IMR-90 (cell line): ENCODE measurements at places on chromosomes 3 and 15. TPM values are rescaled to one million over a fixed set of nuclear protein-coding genes. Genes with fewer than 3 reads are reported as not detected.

The DNAH12 gene
- under 0.01 TPM in 2 replicates for total RNA-seq

The SEMA6D gene
- total RNA-seq = 17.4 and 18.3 TPM in 2 replicates

The RGMA gene
- 0.18 TPM in 1 of 2 replicates, not detected in the other for total RNA-seq

The IL17RE gene
- 0.90 and 1.1 TPM in 2 replicates for total RNA-seq

The SNTN gene
- total RNA-seq = not detected in 2 replicates

The LMAN1L gene
- not detected in 2 replicates for total RNA-seq
